CD4-positive, alpha-beta T cell treated with Interleukin-2 at 100 ng/mL for 4 hours (primary cell): ENCODE measurements at places on chromosomes 11 and 22.

DNA sequence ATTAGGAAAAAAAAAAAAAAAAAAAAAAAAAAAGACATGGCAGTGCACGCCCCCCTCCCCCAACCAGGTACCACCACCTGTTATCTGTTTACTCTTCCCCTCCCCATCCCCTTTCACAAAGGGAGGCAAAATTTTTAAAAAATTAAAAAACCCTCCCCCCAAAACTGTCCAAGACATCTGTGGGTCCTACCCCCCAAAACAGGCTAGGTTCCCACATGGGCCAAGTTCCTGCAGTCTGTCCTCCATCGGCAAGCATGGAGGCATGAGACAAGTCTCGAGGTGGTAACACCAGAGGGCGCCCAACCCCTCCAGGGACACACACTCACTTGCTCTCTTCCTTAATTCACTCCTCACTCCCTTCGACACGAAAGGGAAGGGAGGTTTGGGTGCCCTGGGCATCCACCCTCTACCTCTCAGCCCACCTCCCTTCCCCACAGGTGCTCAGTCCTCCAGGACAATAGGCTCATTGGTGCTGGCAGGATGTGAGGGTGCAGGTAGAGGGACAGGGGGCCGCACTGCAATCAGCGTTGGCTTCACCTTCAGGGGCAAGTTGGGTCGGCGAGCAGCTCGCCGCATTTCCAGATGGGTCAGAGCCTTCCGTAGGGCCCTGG, 2.2 kb upstream of the TUT1 start:
- DNase-seq, result peak; percentile 81

GRCh38 chr11:8352876-8353505, 89.3 kb upstream of the LMO1 start:
- DNase-seq, result no peak

DNA sequence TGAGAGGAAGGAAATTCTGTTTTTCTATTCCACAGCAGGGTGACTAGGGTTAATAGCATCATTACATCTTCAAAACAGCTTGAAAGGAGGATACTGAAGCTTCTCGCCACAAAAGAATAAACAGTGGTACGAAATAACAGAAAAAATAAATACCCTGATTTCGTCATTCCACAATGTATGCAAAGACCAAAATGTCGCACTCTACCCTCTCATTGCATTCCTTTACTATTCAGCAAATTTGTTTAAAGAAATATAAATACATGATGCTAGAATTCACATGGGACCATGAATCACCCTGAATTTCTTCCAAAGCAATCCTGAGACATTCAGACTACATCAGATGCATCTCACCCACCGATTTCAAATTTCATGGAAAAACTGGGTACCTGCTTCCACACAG, 112.3 kb upstream of the TOP3B start:
- no peak for DNase-seq

- DNase-seq, result no peak
Observed at GRCh38 chr11:110053848-110054414, 39.3 kb upstream of the ZC3H12C start.

DNA sequence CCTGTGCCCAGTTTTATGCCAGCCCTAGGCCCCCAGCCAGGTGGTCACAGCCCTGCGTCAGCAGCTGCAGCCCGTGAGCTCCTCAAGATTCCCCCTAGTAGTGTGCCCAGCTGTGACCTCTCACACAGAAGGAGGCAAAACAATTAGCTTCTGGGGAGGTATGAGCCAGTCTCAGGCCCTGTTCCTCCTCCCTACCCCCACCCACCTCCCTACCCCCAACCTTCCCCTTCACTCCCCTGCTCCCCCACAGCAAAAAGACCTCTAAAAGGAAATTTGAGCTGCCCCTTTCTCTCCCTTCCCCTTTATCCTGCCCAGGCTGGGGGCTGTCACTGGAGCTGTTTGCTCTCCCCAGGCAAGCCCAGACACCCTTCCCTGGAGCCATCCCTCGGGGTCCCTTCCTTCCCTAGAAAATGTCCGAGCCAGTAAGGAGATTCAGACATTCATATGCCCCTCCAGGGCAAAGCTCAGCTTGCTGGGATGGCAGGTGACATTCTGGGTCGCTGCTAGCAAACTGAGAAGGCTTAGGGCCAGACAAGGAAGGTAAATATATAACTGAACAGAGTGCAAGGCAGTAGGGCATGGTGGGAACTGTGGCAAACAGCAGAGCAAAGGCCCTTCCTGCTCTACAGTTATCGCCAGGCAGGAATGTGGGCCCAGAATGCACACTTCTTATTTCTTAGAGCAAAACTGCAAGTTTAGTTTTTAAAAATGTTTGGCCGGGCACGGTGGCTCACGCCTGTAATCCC, 300.2 kb downstream of the MN1 start:
- no peak for DNase-seq

DNA sequence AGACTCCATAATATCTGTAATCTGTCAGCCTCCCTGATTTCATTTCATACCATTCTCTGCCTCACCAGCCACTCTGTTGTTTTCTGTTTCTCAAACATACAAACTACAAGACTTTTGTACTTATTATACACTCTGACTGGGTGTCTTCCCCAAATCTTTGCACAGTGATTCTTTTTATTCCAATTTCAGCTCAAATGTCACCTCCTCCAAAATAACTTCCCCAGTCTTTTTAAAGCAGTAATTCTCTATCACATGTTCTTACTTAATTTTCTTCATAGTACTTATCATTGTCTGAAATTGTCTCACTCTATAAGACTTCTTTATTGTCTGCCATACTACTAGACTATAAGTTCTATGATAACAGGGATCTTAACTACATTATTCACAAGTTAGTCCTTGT, 19.6 kb downstream of the SOX6 start:
- no peak for DNase-seq

GRCh38 chr11:46119352-46120216, 1.7 kb downstream of the PHF21A start:
- peak; percentile 78 for DNase-seq

DNA sequence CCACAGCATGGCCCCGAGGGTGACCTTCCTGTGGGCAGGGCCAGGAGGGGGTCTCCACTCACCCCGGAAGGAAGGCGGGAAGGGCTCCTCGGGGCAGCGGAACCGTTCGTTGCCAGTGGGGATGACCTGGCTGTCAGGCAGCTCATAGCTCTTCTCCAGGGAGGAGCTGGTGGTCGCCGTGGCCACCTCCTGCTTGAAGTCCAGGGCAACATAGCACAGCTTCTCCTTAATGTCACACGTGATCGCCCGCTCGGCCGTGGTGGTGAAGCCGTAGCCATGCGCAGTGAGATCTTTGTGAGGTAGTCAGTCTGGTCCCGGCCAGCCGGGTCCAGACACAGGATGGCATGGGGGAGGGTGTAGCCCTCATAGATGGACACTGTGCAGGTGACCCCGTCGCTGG, 31.5 kb upstream of the SYT8 start:
- DNase-seq, result no peak

GRCh38 chr11:67304511-67305113, 1.3 kb downstream of the SSH3 start:
- no peak for DNase-seq

GRCh38 chr22:43013355-43014315, 1.3 kb downstream of the PACSIN2 start:
- DNase-seq, result no peak

GRCh38 chr11:68969386-68969785, 11.4 kb downstream of the MRGPRD start:
- no peak for DNase-seq

GRCh38 chr22:22060200-22061084, 77.9 kb upstream of the TOP3B start:
- DNase-seq, result peak; percentile 24

- DNase-seq, result no peak
Observed at GRCh38 chr11:34824425-34824824, 91.8 kb downstream of the APIP start.

GRCh38 chr11:100011697-100012096, 675.4 kb upstream of the ARHGAP42 start:
- no peak for DNase-seq

- DNase-seq, result peak; percentile 31
Observed at GRCh38 chr11:17352950-17353820, 1.6 kb downstream of the NCR3LG1 start.

DNA sequence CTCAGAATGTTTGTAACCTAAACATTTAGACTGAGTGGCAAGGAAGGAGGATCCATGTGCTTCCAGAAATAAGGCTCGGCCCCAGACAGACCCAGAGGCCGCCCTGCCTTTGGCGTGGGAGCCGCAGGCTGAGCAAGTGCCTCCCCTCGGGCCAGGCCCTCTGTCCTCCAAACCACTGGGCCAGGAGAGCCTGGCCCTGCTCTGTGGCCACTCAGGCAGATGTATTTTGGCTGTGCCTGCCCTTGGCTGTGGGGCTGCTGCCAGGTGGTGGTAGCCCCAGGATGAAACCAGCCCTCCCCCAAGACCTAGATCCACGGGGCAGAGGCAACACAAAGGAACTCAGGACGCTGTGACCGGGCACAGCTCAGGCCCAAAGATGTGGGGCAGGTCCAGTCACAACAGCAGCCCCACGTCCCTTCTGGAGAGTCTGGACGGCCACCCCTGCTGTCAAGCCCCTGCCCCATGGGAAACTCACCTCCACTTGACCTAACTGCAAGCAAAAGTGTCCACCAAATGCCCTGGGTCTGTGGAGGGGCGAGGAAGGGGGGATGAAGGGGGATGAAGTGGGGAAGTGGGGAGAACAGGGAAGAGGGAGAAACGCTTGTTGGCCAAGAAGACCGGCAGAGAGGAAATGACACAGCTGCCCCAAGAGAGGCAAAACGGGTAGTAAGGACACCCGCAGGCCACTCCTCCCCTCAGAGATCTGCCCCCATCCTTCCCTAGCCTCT, 24.0 kb downstream of the PISD start:
- no peak for DNase-seq

GRCh38 chr11:119479685-119480275, 56.8 kb upstream of the THY1 start:
- DNase-seq, result no peak

DNA sequence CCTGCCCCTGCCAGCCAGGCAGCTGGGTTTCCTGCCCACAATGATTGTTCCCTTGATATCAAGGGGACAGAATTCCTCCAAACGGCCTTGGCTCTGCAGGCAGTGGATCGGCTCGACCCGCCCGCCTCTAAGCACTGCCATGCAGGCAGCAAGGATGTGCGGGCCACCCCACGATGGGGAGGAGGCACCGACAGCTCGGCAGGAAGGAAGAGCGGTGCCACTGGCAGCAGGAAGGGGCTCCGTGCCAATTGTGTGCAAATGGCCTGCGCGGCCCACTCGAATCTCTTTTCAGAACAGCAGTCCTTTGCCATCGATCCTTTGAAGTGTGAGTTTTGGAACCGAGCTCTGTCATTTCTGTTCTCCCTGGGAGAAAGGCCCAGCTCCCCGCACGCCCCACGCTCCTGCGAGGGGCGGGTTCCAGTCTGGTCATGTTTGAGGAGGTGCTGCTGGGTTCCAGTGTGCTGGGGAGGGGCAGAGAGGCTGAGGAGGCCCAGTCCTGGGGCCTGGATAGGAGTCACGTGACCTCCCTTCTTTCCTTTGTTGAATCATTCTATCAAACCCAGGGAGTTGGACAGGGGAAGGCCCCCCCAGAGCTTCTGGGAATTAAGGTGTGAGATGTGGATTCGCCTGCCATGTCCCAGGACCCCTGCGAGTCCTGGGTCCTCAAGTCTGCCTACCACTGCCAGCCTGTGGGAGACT, 406.0 kb downstream of the CTTN start:
- DNase-seq, result no peak

DNA sequence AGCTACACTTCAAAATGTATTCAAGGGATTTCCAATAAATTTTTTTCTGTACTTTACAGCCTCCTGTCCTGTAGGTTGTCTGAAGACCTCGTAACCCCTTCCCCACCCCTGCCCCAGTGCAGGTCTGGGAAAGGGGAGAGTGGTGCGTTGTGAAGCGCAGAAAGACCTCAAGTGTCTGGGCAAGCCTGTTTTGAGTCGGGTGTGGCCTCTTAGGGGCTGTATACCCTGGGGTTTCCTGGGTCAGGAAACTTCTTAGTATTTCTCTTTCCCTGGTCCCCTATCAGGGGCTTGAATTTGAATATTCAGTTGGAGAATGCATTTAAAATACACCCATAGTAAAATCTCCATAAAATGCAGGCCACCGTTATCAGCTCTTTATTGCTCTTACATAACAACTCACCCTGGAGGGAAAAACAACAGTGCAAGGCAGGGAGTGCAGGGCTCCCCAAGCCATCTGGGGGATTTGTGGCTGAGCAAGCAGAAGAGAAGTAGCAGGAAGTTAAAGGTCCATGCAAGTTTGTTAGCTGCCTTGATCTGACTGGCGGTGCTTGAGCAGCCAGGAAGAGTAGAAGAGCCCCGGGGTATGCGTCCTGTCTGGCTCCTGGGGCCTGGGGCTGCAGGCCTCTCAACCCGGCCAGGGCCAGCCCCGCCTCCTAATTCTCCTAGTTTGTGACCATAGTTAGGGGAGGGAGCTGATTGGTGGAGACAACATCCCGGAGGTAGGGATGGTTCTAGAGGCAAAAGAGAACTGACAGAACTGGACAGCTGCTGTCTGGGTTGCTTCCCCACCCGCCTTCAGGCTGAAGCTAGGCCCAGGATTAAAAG, 25.7 kb downstream of the ARHGAP1 start:
- peak; percentile 17 for DNase-seq

DNA sequence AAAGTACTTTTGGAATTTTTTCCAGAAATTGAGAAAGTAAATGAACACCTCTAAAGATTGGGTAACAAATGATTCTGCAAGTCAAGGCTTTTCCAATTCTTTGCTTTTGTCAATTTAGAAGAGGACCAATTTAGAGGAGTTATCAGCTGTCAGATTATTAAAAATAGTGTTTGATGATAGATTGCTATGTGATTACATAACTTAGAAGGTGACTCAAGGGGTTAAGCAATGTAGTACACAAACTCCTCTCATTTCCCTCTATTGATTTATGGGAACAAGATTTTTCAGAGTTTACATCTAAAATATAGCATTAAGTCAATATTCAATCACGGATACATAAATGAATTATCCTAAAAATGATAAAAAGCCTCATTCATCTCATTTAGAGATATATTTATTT, 70.3 kb downstream of the INSC start:
- no peak for DNase-seq

- DNase-seq, result no peak
Observed at GRCh38 chr11:80846979-80847378, 1406.1 kb upstream of the TENM4 start.

DNA sequence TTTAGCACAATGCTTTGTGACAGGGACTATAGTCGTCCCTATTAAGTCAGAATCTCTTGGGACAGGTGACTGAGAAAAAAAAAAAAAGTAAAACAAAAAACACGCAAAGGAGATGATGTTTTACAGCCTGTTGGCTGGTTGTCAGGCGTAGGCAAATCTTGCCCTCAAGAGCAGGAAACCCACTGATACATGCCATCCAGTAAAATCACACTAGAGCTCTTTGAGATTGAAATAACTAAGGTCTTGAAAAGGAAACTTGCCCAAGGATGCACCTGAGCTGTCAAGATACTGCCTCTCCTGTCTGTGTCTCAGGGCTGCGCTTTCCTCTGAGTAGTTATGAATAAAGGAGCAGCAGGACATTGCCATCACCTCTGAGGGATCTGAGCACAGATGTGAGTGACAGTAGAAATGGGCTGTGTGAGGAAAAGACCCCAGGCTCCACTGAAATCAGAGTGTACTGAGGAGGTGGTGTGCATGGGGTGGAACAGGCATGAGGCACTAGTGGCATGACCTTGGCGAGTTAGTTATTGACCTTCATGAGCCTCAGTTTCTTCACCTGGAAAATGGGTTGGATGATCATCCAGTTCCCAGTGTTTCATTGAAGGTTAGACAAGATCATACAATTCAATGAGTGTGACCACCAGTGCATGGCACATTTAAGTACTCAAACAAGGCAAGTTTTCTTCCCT, 23.3 kb downstream of the MICAL2 start:
- no peak for DNase-seq

GRCh38 chr11:30990625-30991296, 378.8 kb downstream of the DCDC1 start:
- DNase-seq, result no peak

GRCh38 chr11:58912124-58912523, 27.2 kb upstream of the GLYATL1 start:
- no peak for DNase-seq

GRCh38 chr11:76672431-76673175, 2.1 kb upstream of the LRRC32 start:
- peak; percentile 41 for DNase-seq
